ENCODE measurements at places on chromosomes 6 and 20. TPM values are rescaled to one million over a fixed set of nuclear protein-coding genes. Genes with fewer than 3 reads are reported as not detected.

PLG gene
- total RNA-seq: not detected

DNA sequence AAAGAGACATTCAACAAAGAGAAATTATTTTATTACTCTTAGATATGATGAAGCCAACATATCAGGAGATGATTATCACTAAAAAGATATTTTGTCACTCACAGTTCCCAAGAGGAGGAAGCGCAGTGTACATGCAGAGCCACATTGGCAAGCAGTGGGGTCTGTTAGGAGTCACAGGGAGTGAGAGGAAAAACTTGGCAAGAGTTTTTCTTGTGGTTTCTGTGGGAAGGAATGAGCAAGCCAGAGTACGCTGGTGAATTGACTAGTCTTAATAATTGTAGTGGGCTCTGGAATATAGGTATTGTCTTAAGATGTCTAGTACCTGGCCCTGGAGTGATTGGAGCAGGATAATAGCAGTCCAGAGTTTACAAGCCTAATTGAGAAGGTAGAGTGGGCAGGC lies 1095.2 kb downstream of the GRIK2 start:
- DNase-seq: no peak

CTAGE9 gene
- 0.66 TPM for total RNA-seq

DNA sequence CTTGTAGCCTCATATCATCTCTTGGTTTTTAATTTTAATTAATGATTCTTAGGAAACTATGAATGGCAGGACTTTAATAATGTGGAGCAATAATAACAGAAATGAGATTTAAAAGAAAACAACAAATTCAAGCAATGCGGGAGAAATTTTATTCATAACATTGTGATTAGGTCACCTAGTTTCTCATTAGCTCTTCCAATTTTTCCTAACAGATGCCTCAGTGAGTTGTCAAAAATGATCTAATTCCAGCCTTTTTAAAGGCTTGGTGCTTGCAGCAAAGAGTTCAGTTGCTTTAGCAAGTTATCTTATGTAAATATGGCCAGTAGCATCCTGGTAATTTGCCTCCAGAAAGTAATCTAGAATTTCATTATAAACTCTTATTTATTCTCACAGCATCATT lies 20.4 kb downstream of the PDE7B start:
- DNase-seq: no peak

SOX18 gene
- 17.1 TPM for total RNA-seq

GRCh38 chr6:131163886-131164285 lies 28.6 kb downstream of the AKAP7 start:
- DNase-seq: no peak

VGLL2 gene
- total RNA-seq: not detected

DNA sequence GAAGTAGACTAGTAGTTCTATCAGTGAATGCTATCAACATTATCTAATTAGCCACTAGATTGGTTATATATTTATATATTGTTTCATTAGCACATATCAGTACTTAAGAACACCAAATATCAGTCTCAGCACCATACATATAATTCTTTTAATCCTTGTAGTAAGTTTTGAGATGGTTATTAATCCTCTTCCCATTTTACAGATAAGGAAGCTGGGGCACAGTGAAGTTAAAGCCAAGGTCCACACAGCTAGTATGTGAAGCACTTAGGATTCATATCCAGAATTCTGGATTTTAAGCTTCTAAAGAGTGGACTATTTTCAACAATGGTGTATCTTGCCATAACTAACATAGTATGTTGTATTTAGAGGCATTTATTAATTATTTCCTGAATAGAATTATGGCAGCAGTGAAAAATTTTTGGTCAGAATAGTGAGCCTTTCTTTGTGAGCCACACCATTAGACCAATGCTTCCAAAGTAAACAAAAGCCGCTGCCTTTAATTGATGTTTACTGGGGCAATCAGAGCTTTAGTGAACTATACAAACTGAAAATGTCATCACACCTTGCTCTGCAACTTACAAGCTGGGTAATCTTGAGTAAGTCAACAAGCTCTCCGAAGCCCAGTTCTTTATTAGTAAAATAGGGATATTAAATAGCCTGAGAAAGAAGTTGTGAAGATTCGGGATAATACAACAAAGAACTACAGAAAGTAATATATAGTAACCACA lies 41.9 kb upstream of the HBS1L start:
- DNase-seq: no peak

GRM1 gene
- under 0.01 TPM for total RNA-seq

- no peak for DNase-seq
Observed at GRCh38 chr20:10306440-10307358, 88.1 kb downstream of the SNAP25 start.

- no peak for DNase-seq
Observed at GRCh38 chr6:32174416-32174815, 1.5 kb downstream of the AGPAT1 start.

DNA sequence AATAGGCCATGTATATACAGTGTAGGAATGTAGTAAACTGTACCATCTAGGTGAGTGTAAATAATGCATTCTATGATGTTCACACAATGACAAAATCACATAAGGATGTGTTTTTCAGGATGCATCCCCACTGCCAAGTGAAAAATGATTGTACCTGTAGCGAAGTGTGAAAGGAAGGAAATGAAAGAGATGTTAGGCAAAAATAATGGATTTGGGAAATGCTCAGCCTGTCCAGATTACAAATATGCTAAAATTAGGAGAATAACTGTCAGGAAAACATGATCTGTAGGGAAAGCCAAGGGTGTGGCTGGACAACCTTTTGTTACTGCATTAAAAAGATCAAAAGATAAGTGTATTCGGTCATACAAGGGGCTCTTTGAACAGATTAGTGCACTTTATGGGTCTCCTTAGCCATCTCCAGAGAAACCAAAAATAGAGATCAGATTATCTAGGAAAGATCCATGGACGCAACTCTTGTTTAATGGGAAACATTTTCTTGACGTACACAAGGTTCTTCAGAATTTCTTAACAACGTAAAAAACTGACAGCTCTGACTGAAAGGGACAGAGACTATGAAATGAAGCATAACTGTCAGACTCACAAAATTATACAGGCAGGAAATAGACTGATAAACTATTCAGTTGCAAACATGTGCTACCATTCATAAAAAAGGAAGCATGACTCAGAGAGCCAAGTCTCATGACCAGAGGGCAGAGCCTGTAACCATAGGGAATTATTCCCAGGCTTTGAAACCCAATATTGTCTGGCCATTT lies 253.6 kb upstream of the RAB32 start:
- DNase-seq: no peak

DNA sequence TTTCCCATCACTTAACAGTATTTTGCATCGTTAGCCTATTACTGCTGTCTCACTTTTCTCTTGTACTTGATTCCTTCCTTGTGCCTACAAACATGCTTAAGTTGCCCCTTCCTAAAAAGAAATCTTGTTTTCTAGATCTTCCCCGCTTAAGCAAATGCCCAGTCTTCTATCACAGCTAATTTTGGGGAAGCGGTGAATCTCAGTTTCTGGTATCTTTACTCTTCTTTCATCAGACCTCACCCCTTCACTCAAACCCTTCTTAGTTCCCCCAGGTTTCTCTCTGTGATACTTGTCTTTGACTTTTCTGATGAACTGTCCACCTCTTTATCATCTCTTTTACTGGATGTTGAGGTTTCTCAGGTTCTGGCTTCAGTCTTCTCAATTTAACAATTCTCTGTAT lies 14.2 kb downstream of the VAPB start:
- DNase-seq: no peak

DNA sequence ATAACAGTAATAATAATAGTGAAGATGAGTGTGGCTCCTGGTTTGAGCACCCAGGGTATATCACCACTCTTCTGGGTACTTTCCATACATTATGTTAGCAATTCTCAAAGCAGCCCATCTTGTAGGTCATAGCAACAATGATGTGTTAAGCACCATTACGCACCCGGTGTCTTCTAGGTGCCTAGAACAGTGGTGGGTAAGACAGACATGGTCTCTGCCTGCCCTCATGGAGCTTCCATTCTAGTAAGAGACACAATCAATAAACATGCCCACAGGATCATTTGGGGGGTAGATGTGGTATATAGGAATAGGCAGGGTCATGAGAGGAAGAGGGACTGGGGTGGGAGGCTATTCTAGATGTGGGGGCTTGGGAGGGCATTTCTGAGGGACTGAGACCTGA lies 21.0 kb upstream of the OCSTAMP start:
- DNase-seq: no peak

SDCBP2 gene
- total RNA-seq: 14.8 TPM

DDO gene
- not detected for total RNA-seq

RGS17 gene
- total RNA-seq: 0.33 TPM

GRCh38 chr20:50572938-50573777 lies 63.0 kb downstream of the PTPN1 start:
- no peak for DNase-seq

DNA sequence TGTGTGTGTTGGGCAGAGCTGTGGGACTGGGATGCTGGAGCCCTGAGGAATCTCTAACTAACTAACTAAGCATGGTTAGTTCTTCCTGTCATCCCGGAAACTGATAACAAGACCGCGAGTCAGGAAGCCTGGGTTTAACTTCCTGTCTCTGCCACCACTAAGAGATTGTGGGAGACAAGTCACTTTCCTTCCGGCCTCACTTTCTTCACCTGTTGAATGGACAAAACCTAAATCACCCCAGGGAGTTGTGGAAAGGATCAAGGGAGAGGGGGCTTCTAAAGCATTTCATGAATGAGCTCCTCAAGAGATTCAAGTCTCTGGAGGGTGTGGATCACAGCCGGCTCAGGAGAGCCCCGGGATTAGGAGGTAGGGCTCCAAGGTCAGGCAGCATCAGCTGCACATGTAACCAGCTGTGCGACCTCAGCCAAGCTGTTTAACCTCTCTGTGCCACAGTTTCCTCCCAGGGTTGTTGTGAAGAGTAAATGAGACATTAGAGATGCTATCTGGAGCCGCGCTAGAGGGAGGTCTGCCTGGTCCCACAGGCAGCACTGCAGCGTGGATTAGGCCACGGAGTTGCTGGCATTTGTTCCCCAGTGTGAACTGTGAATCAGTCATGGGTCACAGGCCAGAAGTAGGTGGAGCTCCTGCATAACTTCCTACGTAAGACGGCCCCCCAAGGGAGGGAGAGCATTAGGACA lies 105.1 kb downstream of the TOX2 start:
- DNase-seq: no peak

GRCh38 chr6:34610819-34611477 lies 54.8 kb upstream of the SPDEF start:
- peak; percentile 49 for DNase-seq

CAGE1 gene
- total RNA-seq: 0.26 TPM

- no peak for DNase-seq
Observed at GRCh38 chr6:88650029-88650619, 313.3 kb downstream of the RNGTT start.

DNA sequence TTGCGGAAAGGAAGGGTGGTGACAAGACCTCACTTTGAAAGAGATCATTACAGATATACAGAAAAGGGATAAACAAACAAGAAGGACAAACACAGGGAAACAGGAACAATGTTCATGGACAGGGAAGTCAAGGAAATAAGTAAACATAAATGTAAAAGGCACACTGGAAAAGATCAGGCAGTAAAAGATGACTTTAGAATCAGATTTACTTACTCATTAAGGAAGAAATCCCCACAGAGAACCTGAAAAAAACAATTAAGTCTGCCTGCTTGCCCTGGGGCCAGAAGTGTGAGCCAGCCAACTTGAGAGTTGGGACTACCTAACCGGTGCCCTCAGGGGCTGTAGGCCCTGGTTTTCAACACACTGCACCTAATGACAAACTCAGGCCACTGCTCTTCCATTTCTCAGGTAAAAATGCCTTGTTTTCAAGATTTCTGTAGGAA lies 1.7 kb downstream of the APMAP start:
- DNase-seq: no peak

DNA sequence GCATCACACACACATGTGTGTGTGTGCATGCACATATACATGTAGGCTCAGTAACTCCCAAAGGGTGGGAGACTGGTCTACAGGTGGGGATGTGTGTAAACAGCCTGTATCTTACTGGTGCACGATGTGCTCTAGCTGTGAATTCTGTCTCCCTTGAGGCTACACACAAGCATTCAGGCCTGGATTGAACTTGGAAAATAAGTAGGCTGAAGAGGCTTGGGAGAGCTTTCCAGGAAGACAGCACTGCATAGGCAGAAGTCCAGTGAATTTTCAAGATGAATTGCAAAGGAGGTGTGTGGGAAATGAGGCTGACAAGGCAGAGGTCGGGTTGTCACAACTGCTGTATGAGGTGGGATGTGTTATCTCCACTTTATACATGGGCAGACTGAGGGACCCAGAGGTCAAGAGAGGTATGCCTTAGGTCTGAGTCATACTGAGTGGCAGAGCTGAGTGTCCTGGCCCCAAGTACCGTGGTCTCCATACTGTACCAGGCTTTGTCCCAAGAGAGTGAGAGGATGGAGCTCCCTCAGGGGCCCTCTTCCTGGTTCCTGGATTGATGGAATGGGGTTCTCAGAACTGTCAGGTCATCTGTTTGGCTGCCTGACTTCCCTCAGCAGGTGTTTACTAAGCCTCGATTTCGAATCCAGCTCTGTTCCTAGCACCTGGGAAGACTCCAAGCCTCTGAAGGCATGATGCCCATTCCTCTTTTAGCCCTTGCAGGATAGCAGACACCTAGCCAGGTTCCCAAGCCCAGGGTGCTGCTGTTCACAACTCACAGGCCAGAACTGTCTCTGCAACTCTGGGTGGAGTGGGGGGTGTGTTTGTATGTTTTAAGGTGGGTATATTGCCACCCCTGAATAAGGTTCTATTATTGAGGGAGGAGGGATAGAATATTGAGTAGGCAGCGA lies 14.4 kb downstream of the SNPH start:
- DNase-seq: no peak

TRDN gene
- total RNA-seq: not detected

HEY2 gene
- 2.6 TPM for total RNA-seq

DNA sequence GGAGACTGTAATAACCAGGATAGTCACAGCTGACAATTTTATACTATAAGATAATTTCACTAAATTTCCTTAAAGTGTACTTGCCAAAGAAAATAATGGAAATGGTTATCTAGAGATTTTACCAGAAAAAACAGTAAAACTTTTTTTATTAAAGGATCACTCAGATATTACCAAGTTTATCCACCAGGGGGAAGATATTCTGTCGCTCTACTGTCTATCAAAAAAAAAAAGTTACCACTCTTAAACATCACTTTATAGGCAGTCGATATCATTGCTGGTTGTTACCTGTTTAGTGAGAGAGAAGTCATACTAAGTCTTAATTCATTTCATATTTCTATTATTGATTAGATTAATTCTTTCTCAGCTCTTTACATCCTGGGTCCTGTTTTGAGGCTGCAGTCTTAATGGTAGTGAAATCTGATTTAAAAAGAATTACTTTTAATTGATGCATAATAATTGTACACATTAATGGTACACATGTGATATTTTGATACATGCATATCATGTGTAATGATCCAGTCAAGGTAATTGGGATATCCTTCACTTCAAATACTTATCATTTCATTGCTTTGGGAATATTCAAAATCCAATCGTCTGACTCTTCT lies 18.9 kb downstream of the L3MBTL3 start:
- DNase-seq: no peak

GRCh38 chr20:53016534-53017042 lies 44.4 kb downstream of the TSHZ2 start:
- DNase-seq: no peak

DNA sequence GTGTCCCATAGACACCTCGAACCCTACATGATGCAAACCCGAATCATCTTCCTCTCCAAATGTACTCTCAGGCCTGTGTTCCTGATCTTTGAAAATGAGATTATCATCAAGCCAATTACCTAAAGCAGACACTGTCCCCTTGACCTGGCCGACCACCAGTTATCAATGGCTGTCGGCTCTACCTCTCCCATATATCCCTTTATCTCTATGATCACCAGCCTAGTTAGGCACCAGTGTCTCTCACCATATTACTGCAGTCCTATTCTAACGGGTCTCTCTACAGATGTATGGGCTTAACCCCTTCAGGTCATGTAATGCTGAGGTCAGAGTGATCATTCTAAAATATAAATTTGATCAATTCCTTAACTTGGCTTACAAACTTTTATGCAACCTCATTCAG lies 234.9 kb upstream of the MARCKS start:
- no peak for DNase-seq

L3MBTL1 gene
- 4.9 TPM for total RNA-seq

Measured in body of pancreas (tissue), 4 donors.